ENCODE measurements at places on chromosomes 4 and X.

GRCh38 chr4:7291372-7292114, 99.2 kb downstream of the SORCS2 start:
- no peak for DNase-seq

GRCh38 chrX:36961590-36961989, 46.6 kb upstream of the FAM47C start:
- DNase-seq: no peak

GRCh38 chrX:151970661-151971060, 3.8 kb downstream of the GABRE start:
- no peak for DNase-seq

DNA sequence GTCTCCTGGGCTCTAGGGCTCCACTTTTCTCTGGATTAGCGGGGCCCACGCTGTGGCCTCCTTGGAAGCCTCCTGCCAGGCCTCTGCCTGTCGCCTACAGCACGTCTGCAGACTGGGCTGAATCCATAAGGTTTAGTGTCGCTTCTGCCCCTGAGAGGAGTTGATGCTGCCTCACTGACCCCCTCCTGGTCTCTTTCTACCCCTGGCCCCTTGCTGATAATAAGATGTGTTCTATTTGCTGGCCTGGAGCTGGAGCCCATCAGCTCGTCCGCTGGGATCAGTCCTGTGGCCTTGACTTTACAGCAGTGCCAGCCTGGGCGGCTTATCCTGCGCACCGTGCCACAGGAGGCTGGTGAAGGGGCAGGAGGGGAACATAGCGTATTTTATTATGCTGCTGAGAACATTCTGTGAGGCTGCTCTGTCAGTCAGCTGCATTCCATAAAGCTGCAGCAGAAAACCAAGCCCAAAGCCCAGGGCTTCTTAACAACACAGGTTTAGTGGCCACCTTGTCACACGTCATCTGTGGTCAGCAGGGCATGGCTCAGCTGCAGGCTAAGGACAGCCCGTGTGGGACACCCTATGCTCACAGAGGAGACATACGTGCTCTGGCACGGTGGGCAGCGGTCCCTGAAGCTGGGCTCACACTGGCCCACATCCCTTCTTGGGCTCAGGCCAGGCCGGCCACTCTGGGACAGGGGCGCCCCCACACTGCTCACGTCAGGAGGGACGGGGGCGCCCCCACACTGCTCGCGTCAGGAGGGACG, 29.3 kb upstream of the HGFAC start:
- DNase-seq: no peak

DNA sequence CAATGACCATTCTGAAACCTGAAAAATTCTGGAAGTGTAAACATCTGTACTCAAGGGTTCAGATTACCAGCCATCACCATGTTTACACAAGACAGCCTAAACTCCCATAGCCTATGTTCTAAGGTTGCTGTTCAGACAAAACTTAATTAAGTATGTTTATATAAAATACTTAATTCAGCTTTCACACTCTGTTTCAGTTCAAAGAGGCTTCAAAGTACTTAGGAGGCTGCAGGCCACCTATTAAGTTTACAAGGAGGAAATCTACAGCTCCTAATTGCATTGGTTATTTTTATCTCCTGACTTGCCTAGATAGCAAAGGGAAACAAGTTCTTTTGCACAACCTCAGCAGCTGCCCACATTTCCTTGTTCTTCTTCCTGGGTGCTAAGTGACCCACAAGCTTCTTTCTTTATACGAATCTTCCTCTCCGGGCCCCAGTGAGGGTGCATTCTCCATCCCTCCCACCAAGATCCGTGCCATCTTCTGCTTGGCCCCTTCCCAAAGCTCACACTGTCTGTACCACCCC, 2.0 kb downstream of the GAK start:
- no peak for DNase-seq

Measured in GM12864 (cell line).